Hematopoietic multipotent progenitor cell treated with erythropoietin and hydrocortisone succinate and interleukin-3 and kit ligand, for 8 days (in vitro differentiated cells): ENCODE measurements at places on chromosomes 6 and 20.

- DNase-seq: no peak
Measured at GRCh38 chr6:3656076-3656475, 95.4 kb downstream of the PXDC1 start.

GRCh38 chr6:152634773-152635172, 2.4 kb downstream of the SYNE1 start:
- DNase-seq: no peak

- peak; percentile 48 for DNase-seq
Measured at GRCh38 chr20:44959638-44960102, 527 bp downstream of the TOMM34 start.

- no peak for DNase-seq
Measured at GRCh38 chr6:147551976-147552375, 43.5 kb downstream of the SAMD5 start.

- DNase-seq: no peak
Measured at GRCh38 chr20:2814076-2814475, 711 bp upstream of the C20orf141 start.

- DNase-seq: no peak
Measured at GRCh38 chr6:16733085-16733484, 28.2 kb downstream of the ATXN1 start.

DNA sequence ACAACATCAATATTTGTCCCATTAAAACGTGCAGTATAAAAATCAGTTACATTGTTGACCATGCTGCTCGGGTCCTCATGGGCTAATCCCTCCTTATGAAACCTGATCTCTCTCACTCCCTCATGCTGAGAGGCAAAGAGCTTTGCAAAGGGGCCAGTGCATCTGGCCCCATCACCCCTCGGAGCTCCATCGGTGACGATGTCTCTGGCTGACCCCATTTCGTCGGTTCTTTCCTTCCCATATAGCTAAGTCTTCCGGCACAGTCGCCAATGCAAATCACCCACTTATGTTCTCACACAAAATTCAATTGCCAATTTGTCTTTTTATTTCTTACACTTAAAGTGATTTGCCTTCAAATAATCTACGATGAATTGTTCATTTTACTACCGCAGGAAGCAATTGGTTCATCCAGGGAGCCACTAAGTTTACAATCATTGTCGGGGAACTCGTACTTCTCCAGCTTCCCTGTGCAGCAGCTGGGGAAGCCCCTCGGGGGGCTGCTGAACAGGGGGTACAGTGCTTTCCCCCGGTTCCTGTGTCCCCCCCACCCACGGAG, 199.8 kb upstream of the CDH4 start:
- no peak for DNase-seq

- no peak for DNase-seq
Measured at GRCh38 chr6:56693246-56693607, 50.5 kb upstream of the DST start.

GRCh38 chr6:11475016-11475415, 62.5 kb upstream of the TMEM170B start:
- DNase-seq: no peak

DNA sequence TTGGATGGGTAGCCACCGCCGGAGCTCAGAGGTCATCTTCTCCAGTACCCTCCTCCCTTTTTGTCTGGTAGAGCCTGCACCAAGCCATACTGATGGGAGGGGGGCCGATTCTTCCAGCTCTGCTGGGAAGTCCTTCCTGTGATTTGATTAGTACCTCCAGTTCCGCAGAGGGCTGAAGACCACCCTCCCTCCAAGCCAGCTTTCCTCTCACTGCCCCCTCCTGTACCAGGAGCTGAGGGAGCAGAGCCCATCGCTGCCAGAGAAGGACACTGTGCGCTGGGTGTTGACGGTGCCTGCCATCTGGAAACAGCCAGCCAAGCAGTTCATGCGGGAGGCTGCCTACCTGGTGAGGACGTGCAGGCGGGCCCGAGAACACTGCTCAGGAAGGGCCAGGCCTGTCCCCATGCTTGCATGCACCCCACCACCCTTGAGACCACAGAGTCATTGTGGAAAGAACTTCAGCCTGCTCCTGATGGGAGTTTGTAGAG, 13.2 kb downstream of the HSPA12B start:
- no peak for DNase-seq

DNA sequence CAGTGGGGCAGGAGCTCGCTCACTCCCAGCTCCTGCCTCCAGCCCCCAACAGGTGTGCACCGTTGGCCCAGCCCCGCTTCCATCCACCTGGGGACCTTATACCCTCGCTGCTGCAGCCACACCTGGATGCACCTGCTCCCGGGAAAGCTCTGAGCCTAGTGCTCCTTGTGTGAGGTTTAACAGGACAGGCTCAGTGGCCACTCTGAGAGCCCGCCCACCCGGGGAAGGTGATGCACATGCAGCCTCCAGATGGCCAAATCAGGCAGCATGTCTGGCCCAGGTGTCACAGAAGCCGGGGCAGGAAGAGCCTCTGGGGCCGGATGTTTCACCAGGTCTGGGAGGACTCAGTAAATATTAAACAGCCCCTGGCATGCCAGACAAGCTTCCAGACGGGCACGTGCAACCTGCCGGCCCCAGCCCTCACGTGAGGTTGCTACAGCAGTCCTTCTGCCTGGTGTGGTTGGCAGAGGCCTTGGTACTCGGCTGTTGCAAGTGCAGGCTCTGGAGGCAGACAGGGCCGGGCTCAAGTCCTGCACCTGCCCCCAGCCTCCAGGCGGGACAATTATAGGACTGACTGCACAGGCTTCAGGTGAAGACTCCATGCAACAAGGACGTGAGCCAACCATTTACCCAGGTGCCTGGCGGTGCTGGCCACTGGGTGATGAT, 66.9 kb downstream of the RIPOR3 start:
- no peak for DNase-seq

GRCh38 chr20:62742979-62743776, 34.5 kb downstream of the NTSR1 start:
- DNase-seq: no peak

DNA sequence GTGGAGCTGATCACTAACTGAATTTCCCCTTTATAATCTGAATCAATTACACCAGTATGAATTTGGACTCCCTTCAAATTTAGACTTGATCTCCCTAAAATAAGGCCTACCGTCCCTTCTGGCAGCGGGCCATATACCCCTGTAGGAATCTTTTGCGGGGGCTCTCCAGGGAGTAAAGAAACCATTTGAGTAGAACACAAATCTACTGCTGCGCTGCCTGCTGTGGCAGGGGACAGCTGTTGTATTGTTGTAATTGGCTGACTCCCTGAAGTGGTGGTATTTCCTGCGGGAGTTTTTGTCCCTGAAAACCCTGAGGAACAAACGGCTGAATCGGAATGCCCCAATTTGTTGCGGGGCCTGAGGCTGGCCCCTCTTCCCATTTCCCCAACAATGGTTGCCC, 16.0 kb upstream of the PTCRA start:
- no peak for DNase-seq

GRCh38 chr6:9789201-9789600, 625.7 kb downstream of the TFAP2A start:
- no peak for DNase-seq

GRCh38 chr6:14811775-14812428, 434.0 kb upstream of the JARID2 start:
- DNase-seq: no peak

- DNase-seq: no peak
Measured at GRCh38 chr20:59577037-59577808, 27.1 kb upstream of the PHACTR3 start.

- DNase-seq: no peak
Measured at GRCh38 chr20:55273149-55273548, 732.2 kb downstream of the CBLN4 start.

GRCh38 chr20:46990596-46991104, 96.0 kb downstream of the EYA2 start:
- no peak for DNase-seq
